ENCODE measurements at places on chromosomes 6 and 20.

GRCh38 chr6:43668151-43669028, 19.2 kb downstream of the MRPS18A start:
- peak; percentile 57 for DNase-seq

GRCh38 chr6:121886223-121886830, 450.9 kb downstream of the GJA1 start:
- no peak for DNase-seq

DNA sequence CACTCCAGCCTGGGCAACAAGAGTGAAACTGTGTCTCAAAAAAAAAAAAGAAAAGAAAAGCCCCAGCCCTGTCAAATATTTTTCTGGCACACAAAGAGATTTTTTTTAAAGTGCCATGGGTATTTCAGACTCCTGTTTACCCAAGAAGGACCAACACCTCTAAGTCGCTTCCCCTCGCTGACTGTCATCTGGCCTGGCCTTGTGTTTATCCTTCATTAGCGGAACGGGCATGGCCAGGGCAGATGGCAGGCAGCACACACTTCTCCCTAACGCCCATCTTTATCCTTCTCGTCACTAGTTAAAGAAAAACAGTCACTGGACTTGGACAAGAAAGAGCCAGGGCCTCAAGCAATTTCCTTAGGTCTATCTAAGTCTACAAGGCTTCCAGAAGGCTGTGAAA, 7.3 kb upstream of the CBFA2T2 start:
- DNase-seq, result no peak

DNA sequence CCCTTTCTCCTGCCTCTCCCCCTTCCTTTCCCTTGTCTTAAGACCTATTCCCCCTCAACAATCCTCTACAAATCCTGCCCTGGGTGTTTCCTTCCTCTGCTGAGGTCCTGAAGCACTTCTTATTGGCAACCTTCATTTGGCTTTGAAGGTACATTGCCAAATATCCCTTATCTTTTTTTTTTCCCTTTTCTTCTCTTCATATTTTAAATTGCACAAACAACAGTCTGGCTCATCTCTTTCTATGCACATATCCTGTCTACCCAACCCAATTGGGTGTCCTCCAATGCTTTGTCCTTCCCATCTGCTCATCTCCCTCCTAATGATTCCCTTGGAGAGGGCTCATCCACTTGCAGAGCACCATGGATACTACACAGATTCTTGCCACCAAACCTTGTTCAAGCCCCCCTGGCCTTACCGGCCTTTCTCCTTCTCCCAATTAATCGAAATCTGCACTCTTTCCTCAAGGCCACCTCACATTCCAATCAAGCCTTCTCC, 537.9 kb upstream of the JARID2 start:
- no peak for DNase-seq

- no peak for DNase-seq
Measured at GRCh38 chr6:155327326-155328073, 13.2 kb upstream of the TFB1M start.

GRCh38 chr6:149558029-149558428, 8.1 kb upstream of the GINM1 start:
- no peak for DNase-seq

DNA sequence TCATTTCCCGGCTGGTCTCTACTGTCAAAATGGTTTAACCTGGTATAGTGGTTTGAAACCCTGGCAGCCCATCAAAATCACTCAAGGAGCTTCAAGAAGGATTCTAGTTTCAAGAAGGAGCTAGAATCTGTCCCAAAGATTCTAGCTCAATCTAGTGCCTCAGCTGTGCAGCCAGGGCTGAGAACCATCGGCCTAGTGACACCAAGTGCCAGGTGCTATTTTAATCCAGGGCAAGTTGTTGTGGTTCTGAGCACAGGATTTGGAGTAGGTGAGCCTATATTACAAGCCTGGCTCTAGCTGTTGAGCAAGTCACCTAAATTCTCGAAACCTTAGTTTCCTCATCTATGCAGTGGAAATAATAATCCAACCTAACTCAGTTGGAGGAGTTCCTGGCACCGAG, 3.7 kb downstream of the MOCS1 start:
- DNase-seq, result no peak

DNA sequence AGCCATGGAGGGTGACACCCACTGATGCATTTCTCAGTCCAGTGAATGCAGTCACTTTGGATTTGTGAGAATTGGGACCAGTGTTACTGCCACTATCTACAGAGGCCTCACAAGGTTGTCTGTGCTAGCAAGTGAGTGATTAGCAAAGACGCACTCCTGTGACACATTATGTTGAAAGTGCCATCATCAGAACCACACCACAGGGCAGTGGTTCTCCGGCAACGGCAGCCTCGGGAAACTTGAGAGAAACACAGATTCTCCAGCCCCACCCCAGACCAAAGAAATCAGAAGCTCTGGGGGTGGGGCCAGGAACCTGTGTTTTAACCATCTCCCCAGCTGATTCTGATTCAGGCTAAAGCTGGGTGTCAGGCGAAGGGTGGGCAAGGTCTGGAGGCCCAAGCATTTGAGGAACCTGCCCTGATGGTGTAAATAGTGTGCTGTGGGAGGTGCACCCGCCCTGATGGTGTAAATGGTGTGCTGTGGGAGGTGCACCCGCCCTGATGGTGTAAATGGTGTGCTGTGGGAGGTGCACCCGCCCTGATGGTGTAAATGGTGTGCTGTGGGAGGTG, 39.9 kb downstream of the TMEM242 start:
- no peak for DNase-seq

GRCh38 chr6:139187489-139187888, 52.6 kb downstream of the HECA start:
- no peak for DNase-seq

DNA sequence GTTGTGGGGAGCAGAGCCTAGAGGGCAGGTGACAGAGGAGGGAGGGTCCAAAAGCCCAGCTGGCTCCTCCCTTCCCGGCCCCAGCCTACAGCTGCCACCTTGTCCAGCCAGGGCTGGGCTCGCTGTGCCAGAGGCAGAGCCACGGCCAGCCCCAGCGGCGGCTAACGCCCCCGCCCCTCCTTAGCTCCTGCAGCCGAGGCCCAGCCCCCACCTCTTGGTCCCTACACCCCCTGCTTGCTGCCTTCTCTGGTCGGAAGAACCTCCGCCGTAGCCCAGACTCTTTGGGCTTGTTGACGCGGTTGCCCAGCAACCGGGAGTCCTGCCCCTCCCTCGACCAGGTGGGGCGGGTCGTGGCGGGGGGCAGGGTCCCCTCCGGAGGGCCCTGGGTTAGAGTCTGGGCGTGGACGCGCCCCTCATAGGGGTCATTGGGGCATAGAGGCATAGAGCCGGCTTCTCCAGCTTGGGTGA, 521 bp upstream of the LKAAEAR1 start:
- no peak for DNase-seq

DNA sequence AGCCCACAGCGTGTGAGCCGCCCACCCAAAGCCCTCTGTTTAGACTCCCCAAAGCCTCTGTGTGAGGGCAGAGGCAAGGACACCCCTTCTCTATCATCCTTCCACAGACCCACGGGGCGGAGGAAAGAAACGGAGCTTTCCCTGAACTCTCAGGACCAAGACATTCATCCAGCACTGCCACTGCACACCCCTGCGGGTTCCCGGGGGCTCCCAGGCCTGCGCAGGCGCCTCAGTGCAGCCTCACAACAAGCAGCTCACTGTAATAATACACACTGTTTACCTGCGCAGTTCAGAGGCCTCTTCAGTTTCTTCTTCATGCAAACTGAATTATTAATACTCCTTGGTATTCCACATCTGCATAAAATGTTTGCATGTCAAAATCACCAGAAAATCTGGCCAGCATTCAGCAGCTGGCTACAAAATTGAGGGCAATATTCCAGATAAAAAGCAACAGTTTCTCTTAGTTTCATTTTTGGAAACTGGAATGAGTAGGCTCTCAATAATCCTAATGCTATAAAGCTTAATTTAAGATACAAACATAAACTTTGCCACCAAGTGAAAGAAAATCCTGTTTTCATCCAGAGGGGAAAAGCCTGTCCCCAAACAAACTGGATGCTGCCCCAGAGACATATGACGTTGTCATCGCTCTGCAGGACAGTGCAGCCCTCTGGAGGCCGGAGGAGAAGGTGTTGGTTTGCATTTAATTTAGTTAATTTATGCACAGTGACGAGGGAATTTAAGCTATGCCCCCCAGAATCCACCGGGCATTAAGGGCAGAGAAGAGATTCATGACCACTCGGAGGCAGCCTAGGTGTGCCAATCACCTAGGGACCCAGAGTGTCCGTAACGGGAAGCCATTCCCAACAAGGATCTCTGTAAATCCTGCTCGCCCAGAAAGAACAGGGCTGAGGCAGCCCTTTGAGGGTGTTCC, 45.3 kb downstream of the NINL start:
- no peak for DNase-seq

DNA sequence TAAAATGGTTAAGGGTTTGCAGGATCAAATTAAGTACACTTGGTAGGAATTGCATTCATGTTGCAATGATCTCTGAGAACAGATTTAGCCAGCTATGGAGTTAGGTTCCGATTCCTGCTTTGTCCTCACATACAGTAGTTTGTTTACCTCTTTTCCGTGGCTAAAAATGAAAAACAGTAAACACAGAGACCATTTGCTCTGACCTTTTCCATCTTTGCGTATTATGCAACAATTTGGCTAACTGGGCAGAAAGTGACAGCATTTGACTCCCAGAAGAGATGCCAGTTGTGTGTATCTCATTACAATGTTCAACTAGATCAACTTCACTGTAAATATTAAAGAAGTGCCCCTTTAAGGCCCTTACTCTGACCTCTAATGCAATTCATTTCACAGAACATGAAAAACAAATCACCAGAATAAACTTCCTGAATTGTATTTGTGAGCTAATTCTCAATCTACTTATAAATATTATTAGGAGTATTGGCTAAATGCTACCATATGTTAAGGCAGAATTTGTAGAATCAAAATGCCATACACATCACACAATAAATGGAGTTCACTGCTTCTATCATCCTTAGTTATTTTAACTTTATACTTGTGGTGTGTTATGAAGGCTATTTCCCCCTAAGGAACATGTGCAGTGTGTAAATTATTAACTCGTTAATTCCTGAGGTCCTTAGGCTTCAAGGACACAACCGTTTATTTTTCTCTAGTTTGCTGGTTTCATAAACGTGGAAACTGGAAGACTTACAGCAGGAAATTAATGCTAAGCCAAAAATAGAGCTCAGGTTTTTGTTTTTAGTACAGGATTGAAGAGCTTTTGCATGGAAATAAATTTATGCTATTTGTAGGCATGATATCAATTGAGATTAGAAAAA, 380.7 kb upstream of the CITED2 start:
- no peak for DNase-seq

DNA sequence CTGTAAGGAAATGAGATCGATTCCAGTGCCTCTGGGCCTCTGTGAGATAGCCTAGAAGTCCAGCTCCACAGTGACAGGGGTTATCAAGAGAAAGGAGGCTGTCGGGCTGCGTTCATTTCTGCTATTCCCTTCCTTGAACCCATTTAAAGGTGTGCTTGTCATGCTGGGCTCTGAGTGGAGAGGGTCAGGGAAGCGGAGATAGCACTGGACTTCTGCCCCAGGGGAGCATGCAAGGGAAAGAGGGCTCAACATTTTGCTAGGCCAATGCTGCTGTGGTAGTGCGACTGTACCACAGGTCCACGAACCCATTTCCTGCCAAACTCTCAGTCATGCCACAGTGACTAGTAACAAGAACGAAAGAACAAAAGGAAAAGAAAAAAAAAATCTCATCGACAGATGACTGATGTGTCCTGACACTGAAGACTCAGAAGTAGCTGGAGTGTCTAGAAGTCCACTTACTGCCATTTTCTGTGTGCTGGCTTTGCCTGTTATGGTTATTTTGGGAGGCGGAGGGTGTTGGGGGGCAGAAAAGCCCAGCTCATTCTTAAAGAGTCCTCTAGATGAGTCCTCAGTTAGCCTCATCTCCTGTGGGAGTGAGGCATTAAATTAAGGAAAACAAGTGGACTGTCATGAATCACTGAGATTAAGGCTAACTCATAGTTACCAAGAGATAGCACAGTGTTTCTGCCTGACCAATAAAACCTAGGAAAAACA, 8.1 kb downstream of the NEDD9 start:
- no peak for DNase-seq

DNA sequence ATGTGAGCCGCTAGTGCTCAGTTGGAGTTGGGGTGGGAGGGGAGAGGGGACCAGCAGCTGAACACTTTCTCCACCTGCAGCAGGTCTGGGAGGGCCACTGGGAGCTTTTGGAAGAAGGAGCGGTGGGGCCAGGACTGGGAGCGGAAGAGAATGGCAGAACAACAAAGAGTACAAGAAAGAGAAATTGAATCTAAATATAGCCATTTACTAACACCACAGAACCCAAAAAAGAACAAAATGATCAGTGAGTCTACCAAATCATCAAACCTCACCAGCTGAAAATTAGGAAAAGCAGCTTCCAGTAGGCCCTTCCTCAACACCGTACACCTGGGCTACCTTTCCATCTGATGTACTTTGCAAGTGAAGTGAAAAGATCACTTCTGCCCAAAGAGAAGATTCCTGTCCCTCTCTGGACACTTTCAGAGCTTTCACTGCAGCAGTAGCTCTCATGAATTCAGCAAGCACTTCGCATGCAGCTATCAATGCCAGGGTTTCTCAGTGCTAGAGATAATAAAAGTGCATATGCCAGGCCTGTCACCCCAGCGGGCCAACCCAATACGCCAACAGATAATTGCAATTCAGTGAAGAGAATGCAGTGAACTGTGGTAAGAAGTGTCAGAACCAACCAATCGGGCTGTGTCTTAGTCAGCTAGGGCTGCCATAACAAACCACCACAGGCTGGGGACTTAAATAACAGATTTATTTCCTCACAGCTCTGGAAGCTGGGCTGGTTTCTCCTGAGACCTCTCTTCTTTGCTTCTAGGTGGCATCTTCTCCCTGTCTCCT, 597 bp downstream of the LY86 start:
- DNase-seq, result no peak

DNA sequence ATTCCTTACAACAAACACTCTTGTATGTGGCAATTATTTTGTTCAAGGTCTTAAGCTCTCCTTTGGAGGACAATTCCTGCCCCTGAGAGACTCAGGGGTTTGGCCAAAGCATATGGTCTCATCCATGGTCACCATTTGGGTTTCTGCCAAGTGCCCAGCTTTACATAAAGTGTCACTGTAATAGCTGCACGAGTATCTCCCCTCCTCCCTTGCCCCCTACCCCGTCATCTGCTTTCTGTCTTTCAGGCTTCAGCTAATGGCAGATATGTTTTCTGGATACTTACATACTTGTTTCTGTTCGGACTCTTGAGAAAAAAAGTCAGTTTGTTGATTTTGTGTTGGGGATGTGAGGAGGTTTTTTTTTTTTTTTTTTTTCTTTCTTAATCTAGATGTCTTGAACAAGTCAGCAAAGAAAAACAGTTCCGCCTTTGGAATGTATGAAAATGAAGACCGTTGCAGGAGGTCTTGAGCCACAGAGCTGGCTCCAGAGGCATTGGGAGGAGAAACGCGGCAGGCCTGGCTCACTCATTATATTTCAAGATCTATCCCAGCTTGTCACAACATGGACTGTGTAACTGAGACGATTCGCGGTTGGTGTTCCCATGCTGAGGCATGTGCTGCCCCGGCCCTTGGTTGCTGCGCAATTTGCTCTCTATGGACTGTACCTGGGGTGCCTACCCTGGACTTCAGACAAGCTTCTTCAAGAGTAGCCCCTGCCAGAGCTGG, 32.6 kb upstream of the STX16 start:
- DNase-seq, result no peak

Data from epithelial cell of prostate (primary cell).